Kidney tubule cell (primary cell): ENCODE measurements at places on chromosomes 11 and 22.

DNA sequence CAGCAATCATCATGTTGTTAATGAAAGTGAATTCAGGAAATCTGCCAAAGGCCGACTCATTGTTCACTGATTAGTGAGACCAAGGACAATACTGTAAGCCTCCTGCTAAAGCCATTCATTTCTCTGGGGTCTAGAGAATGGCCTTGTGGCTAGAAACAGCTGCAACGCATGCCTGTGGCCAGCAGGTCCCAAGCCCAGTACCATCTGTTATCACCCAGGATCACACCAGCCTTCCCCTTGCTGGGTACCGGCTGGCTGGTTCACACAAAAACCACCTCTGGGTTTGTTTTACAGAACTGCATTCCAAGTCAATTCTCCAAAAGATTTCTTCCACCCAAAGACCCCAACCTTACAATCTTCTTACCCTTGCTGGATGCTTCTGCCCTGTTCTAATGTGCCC lies 1.1 kb downstream of the PLAAT5 start:
- DNase-seq = peak; percentile 43

DNA sequence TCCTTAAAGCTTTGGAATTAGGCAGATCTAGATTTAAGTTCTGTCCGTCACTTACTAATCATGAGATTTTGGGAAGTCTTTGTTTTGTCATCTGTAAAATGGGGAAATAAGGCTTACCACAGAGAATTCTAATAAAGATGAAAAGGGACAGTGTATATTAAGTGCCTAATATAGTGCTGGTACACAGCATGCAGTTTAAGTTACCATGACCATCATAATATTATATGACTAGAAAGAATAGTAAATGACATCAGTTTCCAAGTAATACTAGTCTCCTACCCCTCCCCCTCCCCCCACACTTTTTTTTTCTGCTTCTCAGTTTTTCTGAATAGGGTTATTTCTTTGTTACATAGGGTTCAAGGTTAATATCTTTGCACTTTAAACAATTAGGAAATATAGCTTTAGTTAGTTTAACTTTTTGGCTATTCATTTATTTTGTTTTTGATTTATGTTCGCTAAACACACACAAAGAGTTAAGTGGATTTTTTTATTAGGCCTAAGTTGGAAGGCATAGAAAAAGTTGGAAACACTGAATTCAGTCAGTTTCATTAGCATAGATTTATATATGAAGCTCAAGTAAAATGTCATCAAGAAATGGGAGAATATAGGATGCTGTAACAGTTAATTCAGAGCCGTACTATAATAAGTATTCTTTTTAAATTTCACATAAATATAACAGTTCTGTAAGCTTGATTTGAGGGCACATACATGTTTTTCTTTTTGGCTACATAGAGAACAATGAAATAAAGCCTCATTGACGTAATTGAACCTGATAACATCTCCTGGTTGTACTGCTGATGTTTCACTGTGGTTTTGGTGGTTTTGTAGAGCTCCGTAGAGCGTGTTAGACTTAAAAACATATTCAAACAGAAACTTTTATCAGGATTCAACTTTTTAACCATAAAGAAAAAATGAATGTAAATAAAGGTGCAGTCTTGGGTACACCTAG lies 121.2 kb downstream of the PDE3B start:
- DNase-seq = no peak

GRCh38 chr11:73229321-73229895 lies 11.3 kb downstream of the P2RY2 start:
- no peak for DNase-seq

- DNase-seq = no peak
Observed at GRCh38 chr22:39178206-39179111, 26.0 kb upstream of the CBX7 start.

DNA sequence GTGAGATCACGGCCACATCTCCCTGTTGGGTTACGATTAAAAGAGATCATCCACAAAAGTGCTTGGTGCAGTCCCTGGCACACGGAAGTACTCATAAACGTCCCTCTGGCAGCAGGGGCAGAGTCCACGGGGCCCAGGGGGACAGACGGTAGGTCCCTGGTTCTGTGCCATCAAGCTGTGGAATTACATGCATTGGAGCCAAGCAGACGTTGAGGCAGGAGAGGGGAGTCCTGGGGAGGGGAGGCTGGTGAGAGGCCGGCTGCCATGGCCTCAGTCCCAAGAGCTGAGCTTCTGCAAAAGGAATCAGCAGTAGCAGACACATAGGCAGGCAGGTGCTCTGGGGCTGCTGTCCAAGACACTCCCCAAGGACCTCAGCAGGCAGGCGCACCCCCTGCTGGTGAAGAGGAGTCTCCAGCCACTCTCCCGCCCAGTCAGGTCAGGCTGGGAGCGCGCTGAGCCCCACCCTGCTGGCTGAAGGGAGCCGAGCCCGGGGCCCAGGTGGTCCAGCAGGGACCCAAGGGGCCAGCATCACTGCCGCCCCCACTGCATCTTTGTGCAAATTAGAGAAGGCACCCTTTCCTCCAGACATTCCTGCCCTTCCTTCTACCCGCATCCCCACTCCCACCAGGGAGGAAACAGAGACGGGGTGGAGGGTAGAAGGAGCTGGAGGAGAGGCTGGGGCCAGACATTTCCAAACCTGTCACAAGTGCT lies 7.6 kb upstream of the KCTD17 start:
- peak; percentile 77 for DNase-seq

- DNase-seq = no peak
Observed at GRCh38 chr11:83033371-83033770, 38.3 kb downstream of the RAB30 start.

GRCh38 chr11:33390944-33391892 lies 134.0 kb downstream of the HIPK3 start:
- DNase-seq = no peak

DNA sequence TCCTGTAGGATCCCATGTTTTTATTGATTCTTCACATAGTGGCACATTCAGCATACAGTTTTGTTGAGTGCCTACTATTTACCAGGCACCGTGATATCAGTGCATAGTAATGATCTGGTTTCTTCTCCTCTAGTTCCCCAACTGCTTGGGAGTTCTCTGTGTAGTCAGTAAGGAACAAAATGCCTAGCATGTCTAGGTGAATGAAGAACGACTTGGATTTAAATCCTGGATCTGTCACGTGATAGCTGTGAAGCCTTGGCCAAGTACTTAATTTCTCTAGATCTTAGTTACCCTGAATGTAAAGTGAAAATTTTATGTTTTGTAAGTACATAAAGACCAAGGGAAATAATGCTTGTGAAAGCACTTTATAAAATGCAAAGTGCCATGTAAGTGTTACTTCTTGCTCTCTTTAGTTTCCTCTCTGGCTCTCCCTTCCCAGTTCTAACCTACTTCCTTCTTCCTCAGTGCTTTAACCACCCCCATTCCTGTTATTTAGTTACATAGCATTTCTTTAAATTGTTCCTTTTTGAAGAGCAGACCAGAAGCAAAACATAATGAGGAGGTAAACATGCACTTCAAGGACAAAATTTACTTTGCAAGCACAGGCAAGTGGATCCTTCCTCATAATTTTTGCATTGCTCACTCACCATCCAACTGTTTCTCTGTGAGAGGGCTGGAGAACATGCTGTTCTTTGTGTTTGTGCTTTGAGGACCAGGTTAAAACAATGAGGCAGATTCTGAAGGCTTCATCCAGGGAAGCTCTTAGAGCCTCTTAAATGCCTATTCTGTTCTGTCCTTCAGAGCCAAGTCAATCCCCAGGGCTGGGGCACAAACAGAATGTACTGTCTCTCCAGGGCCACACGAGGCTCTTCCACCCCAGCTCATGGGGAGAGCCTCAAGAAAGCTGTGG lies 353.9 kb upstream of the TENM4 start:
- DNase-seq = peak; percentile 27

GRCh38 chr11:19080579-19080993 lies 20.1 kb upstream of the MRGPRX2 start:
- peak; percentile 72 for DNase-seq

GRCh38 chr11:104467404-104467803 lies 303.5 kb upstream of the PDGFD start:
- no peak for DNase-seq

DNA sequence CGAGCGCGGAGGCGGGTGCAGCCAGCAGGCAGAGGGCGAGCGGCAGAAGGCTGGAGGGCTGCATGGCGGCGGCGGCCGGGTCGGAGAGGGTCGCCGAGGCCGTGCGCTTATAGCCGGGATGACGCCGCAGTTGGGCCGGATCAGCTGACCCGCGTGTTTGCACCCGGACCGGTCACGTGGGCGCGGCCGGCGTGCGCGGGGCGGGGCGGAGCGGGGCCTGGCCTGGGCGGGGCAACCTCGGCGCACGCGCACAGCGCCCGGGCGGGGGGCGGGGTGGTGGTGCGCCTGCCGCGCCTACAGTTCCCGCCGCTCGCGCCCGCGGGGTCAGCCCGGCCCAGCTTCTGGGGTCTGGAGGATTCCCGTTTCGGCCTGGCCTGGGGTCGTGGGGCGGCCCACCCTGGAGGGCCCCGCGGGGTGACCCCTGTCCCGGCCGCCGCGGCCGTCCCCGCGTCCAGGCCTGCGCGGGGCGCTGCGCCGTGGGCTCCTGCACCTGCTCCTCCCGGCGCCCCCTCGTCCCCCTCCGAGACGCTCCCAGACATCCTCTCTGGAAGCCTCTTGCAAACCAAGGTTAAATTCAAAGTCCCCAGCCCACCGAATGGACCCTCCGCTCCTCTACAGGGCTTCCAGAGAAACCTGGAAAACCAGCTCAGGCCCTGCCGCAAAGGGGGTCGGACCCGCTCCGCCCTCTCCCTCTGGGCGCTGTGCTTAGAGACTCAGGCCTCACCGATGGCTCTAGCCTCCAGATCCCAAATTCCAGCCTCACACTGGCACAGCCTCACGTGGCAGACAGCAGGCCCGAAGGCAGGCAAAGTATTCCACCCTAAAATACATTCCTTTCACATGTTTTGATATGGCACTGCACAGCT lies at the start of gene CTSD:
CTSD (minus strand) TSS at position 132 of the 866 bp plus-strand sequence; CDS start at position 64, 68 bp downstream.
- peak; percentile 84 for DNase-seq

DNA sequence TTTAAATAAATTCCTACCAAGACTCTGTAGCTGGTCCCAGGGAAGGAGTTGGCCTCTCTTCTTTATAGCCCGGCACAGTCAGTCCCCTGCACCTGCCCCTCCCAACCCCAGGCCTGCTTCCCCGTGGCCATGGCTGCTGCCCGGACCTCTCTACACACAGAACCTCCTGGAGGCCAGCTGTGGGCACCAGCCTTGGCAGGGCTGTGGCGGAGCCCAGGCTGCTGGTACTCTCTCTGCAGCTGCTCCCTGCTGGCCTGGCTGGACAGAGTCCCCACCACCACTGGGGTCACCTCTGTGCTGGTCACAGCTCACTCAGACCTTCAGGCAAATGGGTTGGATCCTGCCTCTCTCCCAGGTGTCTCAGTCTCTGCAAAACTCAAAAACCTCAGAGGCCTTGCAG lies 69.3 kb downstream of the LRP5 start:
- DNase-seq = no peak

- DNase-seq = no peak
Observed at GRCh38 chr11:5384335-5384734, 723 bp downstream of the OR51M1 start.

DNA sequence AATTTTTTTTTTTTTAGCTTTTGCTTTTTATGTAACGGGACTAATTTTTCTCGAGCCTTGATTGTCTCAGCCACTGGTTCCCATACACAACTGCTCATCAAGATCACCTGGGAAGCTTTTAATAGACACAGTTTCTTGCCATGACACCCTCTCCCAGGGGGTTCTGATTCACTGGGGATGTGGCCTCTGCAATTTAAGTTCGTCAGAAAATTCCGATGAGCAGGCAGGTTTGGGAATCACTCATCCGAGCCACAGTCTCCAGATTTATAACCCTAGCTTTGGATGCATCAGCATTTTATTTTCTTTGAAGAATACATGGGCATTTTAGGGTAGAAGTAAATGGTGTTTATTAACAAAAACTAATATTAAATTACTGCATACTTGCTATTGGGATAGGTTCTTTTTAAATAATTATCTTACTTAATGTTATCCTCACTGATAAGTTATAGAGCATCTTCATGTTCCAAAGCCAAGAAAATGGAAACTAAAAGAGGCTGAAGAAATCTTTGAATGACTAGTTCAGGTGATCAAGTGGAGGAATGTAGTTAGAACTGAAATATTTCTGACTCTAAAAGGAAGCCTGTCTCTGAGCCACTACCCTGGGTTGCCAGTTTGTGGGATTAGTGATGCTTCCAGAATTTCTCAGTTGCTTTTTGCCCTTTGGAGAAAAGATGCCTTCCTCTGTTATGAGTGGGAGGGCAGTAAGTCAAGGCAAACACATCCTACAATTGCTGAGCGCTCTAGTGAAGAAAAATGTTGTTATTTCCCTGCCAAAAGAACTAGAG lies 319.0 kb downstream of the DDX10 start:
- DNase-seq = peak; percentile 88

DNA sequence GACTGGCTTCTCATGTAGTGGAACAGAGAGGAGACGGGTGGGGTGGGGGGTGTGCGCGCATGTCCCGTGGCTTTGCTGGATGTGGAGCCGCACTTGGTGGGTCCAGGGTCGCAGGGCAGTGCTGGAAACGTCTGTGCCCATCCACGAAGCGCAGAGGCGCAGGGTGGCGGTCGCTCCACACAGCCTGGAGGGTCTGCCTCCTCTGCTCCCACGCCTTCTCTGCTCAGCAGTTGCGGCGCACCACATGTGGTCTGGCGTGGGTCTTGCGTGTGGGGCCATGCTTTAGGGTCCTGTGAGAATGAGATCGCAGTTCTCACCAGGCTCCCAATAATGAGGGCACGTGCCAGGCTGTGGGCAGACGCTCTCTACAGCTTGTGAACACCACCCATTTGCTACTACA lies 50.7 kb downstream of the MUC6 start:
- no peak for DNase-seq

- no peak for DNase-seq
Observed at GRCh38 chr11:132643239-132643638, 889.1 kb downstream of the OPCML start.

DNA sequence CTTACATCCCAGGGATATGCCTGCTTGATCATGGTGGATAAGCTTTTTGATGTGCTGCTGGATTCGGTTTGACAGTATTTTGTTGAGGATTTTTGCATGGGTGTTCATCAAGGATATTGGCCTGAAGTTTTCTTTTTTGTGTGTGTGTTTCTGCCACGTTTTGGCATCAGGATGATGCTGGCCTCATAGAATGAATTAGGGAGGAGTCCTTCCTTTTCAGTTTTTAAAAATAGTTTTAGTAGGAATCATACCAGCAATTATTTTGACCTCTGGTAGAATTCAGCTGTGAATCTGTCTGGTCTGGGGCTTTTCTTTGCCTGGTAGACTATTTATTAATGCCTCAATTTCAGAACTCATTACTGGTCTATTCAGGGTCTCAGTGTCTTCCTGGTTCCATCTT lies 362.4 kb downstream of the JRKL start:
- DNase-seq = no peak
